Esophagus muscularis mucosa (tissue), 4 donors: ENCODE measurements at places on chromosomes 5 and 9. TPM values are rescaled to one million over a fixed set of nuclear protein-coding genes. Genes with fewer than 3 reads are reported as not detected.
A peak's percentile ranks its signal among the peaks of the same experiment; 100 is the strongest.

- no peaks in the 10 kb centered on the region for H3K27me3 ChIP-seq
- no peak for DNase-seq
- peak overlapping the region; percentile 55 for H3K4me3 ChIP-seq
- peak overlapping the region; percentile 89 for H3K27ac ChIP-seq
- no peaks in the 10 kb centered on the region for H3K36me3 ChIP-seq
Measured at GRCh38 chr9:110126986-110127864, 80.7 kb downstream of the C9orf152 start.

GRCh38 chr5:8528106-8528505, 659.2 kb downstream of the MTRR start:
- no peak overlapping the region for H3K27ac ChIP-seq
- no peaks in the 10 kb centered on the region for H3K27me3 ChIP-seq
- no peak overlapping the region for H3K4me3 ChIP-seq
- no peaks in the 10 kb centered on the region for H3K36me3 ChIP-seq

DNA sequence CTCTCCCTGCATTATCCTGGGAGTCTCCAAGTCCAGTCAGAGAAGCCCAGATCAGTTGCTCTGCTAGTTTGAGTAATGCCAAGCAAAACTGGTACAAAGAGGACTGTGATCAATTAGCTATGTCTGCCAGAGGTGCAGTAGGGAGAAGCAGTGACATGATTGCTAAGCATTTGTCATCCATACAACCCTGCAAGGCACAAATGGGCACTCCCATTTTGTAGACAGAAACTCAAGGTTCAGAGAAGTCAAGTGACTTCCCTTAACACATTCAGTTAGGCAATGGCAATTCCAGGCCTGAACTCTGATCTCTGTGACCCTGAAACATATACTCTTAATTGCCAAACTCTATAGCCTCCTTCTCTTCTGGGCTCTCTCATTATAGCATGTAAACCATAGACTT, 34.0 kb downstream of the NDST1 start:
- H3K27me3 ChIP-seq: no peaks in the 10 kb centered on the region
- H3K4me3 ChIP-seq: no peak overlapping the region
- DNase-seq: no peak
- H3K27ac ChIP-seq: peak overlapping the region; percentile 80
- peaks cover 92% of the 10 kb centered on the region for H3K36me3 ChIP-seq

GRCh38 chr5:157303667-157304327, 37.9 kb downstream of the CYFIP2 start:
- no peaks in the 10 kb centered on the region for H3K27me3 ChIP-seq
- H3K4me1 ChIP-seq: no peaks in the 10 kb centered on the region
- no peak for DNase-seq
- peaks cover 6% of the 10 kb centered on the region for H3K36me3 ChIP-seq
- H3K27ac ChIP-seq: no peak overlapping the region
- H3K4me3 ChIP-seq: no peak overlapping the region

ELAVL2 gene
- total RNA-seq: 0.86 TPM
